ENCODE measurements at places on chromosomes 2 and 18.

DNA sequence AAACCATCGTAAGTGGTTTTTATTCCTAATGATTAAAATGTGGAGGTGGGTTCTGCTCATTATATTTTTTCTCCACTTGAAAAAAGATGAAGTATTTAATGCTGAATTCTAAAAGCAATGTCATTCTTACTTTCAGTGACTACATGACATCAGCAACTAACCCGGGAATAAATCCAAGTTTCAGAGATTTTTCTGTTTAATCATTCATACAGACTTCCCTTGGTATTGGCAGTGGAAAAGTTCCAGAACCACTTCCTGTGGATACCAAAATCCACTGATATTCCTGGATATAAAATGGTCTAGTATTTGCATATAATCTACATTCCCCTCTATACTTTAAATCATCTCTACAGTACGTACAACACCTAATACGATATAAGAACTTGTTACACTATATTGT lies 128.6 kb downstream of the ZNF532 start:
- DNase-seq: no peak

- DNase-seq: no peak
These were observed 40.9 kb downstream of the GULP1 start for GRCh38 chr2:188332619-188333018.

DNA sequence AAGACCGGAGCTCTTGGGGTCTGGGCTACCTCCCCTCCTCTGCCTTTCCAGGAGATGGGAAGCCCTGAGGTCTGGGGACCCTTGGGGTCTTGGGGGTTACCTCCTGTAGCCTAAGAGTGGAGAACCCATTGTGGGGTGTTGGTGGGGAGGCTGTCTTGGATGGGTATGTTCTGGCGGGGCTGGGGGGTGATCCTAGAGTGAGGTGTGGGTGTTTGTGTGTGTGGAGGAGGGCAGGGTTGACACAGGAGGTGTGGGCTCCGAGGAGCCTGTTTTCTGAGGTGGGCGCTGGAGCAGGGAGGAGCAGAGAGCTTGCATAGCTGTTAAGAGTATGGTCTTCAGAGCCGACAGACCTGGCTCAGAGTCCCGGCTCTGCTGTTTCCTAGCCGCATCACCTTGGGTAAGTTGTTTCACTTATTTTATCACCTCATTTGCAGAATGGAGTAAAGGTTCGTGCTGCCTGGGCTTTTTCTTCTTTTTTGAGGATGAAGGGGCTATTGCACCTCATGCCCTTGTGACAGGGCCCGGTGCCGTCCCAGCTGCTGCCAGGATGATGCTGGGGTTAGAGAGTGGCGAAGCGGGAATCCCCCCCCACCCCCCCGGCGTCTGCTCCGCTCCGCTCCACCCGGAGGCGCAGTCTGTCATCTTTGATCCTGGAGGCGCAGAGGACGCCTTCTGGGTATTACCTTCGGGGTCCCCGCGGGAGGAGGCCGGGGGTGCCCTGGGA lies 17.2 kb downstream of the TET3 start:
- no peak for DNase-seq

DNA sequence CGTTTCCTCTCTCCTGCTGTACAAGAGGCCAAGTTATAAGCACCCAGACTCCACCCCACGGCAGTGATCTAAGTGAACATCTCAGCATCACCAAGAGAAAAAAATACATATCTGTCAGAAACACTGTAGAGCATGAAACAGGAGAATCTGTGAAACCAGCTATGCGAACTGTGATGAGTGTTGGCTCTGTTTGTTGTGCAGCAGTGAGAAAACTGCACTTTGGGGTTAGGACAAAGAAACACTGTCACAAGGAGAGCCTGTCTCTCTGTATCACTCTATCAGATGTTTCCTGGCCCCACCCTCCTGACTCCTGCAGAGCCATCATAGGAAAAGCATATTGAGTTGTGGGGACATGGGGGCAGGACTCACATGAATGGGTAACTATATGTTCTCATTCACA lies 87.1 kb downstream of the LAMA3 start:
- no peak for DNase-seq

GRCh38 chr2:241752689-241753276 lies 18.4 kb downstream of the D2HGDH start:
- no peak for DNase-seq

DNA sequence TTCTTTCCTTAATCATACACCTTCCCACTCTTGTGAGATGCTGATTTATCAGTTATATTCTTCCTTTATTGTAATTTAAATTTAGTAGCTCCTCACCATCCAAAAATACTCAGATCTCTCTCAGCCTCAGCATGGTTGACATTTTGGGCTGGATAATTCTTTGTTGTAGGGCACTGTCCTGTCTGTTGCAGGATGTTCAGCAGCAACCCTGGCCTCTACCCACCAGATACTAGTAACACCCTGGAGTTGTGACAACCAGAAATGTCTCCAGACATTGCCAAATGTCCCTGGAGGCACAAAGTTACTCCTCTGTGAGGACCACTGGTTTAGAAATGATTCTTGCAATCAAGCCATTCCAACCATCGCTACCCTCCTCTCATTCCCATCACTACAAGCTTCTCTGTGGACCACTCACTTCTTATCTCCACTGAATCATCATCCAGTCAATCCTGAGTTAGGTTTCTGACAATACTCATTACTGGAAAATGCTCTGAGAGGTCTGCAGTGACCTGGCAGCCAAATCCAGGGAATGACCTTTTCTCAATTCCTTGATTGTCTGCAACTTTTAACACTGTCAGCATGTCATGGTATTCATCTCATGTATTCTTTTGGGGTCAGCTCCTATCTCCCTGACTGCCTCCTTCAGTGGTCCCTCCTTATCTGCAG lies 43.3 kb downstream of the OSBPL6 start:
- no peak for DNase-seq

GRCh38 chr2:235106874-235107639 lies 155.2 kb downstream of the SH3BP4 start:
- DNase-seq: peak; percentile 75

DNA sequence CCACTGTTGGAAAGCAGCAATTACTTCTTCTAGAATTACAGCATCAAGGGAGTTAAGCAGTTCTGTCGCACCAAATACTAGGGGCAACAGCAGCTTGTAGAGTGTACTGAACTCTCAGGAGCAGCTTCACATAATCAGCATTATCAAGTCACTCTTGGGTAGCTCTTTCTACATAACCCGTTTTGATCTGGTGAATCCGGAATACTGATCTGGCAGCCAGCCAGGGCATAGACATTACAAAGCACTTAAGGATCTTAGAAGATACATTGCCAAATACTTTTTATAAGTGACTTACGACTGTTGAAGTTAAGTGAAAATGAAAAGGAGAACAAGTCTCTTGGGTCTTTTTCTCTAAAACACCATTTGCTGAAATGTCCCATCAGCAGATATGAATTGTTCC lies 73.2 kb upstream of the NETO1 start:
- DNase-seq: no peak

- no peak for DNase-seq
These were observed 2.4 kb downstream of the LRRC30 start for GRCh38 chr18:7233134-7233810.

GRCh38 chr18:5058768-5059695 lies 138.0 kb downstream of the AKAIN1 start:
- DNase-seq: no peak

DNA sequence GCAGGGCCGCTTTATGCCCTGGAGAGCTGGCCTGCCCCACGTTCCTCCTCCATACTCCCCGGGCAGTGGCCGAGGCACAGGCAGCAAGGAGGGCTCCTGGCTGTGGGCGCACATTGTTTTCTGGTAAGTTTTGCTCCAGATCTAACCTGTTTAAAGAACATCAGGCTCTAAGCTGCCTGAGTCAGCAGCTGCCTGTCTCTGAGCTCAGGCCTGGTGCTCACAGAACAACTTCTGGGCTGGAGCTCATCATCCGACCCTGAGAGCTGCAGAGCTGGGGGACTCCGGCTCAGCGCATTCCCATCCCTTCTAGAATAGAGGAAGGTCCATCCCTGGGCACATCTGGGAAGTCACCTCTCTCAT lies 54.5 kb upstream of the PXDN start:
- no peak for DNase-seq

DNA sequence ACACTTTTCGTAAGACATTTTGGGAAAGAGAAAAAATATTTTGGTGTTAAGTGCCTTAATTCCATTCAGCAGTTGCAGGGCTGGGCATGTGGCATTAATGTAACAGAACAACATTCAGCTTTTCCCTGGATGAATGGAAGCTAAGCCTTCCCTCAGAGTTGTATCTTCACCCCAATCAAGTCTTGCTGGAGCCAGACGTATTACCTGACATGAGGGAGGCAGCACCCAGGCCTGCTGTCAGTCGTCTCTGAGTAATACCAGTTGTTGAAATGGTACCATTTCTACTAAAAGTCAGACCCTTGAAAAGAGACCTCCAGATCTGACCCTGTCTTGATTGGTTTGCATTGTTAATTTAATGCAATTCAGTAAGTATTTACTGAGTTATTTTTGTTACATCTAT lies 57.5 kb downstream of the MALT1 start:
- DNase-seq: no peak

GRCh38 chr18:79533146-79533545 lies 137.4 kb downstream of the NFATC1 start:
- DNase-seq: no peak

DNA sequence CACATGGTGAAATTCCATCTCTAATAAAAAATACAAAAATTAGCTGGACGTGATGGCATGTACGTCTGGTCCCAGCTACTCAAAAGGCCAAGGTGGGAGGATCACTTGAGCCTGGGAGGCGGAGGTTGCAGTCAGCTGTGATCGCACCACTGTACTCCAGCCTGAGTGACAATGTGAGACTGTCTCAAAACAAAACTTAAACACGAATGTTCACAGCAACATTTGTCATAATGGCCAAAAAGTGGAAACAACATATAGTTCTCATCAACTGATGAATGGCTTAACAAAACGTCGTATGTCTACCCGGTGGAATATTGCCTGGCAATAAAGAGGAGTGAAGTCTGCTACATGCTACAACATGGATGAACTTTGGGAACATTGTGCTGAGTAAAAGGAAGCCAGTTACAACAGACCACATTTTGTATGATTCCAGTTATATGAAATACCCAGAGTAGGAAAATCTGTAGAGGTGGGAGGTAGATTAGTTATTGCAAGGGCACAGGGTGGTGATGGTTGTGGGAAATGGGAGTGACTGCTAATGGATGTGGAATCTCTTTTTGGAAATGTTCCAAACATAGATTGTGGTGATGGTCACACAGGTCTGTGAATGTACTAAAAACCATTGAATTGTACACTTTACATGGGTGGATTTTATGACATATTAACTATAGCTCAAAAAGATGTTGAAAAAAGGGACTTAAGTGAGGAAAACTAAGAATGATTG lies 478.2 kb downstream of the PTPRM start:
- no peak for DNase-seq

DNA sequence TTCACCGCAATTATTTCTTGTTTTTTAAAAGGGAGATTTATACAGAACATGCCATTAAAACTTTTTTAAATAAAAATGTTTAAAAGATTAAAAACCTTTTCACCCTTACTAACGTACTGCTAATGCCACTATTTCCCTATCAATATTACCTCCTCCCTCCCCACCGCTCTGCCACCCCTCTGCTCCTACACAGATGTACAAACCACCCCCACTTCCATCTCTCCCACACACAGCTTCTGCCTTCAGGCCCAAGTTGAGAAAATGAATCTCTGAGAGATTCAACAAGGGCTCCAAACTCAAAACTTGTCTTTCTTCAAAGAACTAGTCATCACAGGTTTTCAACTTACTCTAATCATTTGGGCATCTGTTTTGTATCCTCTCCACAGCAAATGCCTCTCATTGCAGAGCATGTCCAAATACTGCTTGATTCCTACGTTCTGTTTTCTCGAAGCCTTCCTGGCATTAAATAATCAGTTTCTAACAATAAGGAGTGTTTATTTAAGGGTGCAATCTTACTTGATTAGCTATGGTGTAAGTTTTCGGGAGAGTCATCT lies 32.1 kb downstream of the FARSB start:
- no peak for DNase-seq

GRCh38 chr2:207163053-207163755 lies 2.5 kb downstream of the KLF7 start:
- no peak for DNase-seq

- DNase-seq: no peak
These were observed 5.5 kb downstream of the ACYP2 start for GRCh38 chr2:54120950-54121349.

DNA sequence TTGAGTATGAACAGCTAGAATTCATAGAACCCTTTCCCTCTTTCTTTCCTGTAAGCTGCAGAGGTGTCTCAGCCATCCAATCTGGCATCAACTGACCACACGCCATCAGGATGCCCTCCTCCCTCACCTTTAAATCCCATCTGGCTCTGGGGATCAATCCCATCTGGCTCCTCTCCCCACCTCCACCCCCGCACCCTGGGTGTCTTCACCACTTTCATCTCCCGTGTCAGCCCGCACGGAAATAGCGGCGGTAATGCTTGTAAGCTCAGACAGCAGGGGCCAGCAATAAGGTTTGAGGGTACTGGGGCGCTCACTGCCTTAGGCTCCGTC lies 508 bp upstream of the TUBA4B start:
- no peak for DNase-seq

DNA sequence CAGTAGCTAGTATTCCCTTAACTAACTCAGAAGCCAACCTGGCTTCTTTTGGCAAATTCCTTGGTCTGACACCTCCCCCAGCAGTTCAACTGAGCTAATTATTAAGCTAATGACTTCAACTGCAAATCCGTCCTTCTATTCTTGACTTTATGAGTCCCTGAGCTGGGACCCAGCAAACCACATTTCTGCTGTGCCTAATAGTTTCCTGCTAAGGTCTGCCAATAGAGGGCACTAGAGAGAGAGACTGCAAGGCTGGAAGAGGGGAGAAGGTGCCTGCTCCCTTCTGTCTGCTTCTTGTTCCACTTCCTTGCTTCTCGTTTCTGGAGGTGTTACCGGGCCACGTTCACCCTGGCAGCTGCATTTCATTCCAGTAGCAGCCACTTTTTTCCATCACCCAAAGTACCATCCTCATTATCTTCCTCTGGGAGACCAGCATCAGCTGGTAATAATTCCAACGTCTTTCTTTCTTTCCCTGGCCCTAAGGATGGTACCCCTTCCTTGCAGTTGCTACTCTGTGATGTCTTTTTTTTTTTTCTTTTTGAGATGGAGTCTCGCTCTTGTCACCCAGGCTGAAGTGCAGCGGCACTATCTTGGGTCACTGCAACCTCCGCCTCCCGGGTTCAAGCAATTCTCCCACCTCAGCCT lies 352.0 kb downstream of the TNS1 start:
- DNase-seq: peak; percentile 46

DNA sequence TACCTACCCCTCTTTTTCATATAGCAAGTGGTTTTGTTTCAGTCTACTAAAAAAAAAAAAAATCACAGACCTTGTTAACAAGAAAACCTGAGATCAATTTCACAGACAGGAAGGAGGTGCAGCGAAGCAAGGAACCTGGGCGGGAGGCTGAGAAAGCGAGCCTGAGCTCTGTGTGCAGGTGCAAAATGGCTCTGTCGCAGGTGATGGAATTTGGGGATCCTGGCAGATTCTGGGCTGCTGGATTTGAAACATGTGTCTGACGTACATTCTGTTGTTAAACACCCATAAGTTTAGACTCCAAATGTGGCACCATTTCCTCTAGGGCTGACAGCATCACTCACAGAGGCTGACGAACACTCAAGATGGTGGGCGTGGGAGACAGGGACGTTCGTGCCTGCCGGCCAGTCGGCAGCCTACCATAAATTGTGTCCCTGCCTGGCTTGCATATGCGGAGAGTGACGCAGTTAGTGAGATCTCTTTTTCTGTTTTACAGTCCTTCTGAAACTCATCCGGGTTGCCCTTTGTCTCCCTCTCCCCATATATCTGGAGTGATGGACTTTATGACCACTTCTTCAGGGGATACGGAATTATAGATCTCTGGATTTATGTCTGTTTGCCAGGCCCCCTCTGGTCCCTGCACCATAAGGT lies 8.8 kb upstream of the DDX1 start:
- no peak for DNase-seq

GRCh38 chr2:109459485-109459884 lies 154.3 kb downstream of the SEPTIN10 start:
- DNase-seq: no peak

Measured in right hindlimb (tissue), 1 donor.